ENCODE measurements at places on chromosomes 5 and 9.

- DNase-seq: no peak
Observed at GRCh38 chr5:119318256-119318894, 37.4 kb upstream of the TNFAIP8 start.

GRCh38 chr5:124873188-124873587, 126.7 kb upstream of the ZNF608 start:
- no peak for DNase-seq

GRCh38 chr9:111178331-111179055, 140.2 kb upstream of the LPAR1 start:
- no peak for DNase-seq

GRCh38 chr5:10634562-10634961, 70.7 kb downstream of the ANKRD33B start:
- DNase-seq: no peak

DNA sequence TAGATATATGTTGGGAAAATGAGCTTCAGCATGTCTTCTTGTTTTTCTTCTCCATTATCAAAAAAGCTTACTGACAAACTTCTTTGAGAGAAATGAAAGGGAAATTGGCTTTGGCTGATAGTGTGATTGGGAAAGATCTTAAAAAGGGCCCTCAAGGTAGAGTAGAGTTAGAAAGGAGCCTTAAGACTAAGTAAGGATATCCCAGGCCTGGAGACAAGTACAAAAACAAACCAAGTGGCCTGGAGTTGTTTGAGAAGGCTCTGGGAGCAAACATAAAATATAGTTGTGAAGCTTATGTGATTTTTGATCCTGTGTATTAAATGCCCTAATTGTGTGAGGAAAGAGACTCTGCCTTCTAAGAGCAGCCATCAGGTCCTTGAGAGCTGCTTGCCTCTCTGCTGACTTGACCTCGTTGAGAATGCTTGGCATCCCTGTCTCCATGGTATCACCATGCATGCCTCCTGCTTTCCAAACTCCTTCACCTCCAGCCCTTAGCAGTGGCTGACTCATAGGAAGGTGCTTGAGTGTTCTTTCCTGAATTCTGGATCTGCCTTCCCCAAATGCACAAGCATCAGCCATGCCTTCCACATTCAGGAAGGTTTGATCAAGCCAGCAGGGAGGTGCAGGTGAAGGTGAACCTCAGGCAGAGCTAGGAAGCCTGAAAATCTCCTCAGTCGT, 78.9 kb downstream of the SMARCA2 start:
- DNase-seq: no peak

- no peak for DNase-seq
Observed at GRCh38 chr9:137354153-137354844, 52.2 kb upstream of the NRARP start.

- DNase-seq: no peak
Observed at GRCh38 chr9:114223564-114224246, 68.4 kb downstream of the COL27A1 start.

DNA sequence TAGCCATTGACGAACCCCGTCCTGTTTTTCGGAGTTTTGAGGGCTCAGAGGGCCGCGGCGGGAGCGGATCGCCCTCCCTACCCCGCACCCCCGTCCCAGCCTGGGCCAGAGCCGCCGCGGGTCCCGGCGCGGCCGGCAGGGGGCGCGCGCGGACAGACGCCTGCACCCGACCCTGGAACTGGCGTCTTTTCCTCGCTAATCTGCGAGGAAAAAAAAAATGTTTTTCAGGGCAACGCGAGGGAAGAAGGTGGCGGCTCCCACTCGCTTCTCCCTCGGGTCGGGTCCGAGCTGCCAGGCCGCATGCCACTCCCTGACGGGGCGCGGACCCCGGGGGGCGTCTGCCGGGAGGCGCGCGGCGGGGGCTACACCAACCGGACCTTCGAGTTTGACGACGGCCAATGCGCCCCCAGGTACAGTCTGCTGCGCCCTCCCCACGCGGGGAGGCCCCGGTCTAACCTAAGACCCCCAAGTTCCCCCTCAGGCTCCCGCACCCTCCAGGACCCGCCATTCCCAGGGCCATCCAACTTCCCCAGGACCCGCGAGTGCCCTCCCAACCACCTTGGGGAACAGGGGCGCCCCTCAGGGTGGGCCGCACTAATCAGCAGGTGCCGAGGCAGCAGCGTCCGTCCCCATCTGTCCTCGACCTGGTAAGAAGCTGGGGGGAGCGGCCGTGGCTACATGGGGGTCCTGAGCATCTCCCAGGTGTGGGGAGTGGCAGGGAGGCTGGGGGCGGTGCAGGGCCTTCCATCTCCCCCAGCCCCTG, at the start of gene KCNT1:
KCNT1 (plus strand) TSS at position 227 of the 763 bp plus-strand sequence; CDS start at position 301, 74 bp downstream.
- DNase-seq: peak; percentile 30

DNA sequence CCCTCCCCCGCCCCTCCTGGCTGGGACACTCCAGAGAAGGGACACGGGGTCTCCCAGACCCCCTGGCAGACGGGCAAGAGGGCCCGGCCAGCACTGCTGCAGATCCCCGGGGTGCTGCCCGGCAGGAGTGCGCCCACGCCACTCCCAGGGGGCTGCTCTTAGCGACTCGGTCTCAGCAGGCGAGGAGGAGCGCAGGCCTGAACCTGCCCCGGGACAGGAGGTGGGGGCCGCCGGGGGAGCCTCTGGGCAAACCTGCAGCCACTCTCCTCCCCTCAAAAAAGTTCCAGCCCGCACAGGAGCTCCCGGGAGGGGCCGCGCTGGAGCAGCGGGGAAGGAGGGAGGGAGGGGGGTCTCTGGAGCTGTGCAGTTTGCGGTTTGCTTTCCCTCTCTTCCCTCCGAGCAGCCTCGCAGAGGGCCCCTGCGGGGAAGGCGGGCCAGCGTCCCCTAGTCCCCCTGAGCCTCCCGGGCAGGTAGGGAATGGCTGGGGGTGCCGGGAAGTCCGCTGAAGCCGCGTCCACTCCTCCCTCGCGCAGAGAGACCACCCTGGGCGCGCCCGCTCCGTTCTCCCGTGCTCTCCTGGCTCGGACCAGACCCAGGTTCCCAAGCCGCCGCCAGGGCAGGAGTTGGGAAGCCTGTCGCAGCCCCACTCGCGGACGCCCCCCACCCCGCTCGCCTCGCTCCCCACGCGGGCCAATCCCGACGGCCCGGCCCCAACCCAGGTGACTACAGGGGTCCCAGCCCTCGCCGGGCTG, 44.2 kb downstream of the NACC2 start:
- no peak for DNase-seq

Data from stimulated activated CD4-positive, alpha-beta T cell treated with anti-CD3 and anti-CD28 coated beads, Interleukin-12 subunit alpha, Interleukin-12 subunit beta, amount 100 ng/mL, for 48 hours (primary cell).